ENCODE measurements at places on chromosomes 5 and 9.

- DNase-seq, result no peak
These were observed 60.0 kb downstream of the CSNK1G3 start for GRCh38 chr5:123571927-123572326.

DNA sequence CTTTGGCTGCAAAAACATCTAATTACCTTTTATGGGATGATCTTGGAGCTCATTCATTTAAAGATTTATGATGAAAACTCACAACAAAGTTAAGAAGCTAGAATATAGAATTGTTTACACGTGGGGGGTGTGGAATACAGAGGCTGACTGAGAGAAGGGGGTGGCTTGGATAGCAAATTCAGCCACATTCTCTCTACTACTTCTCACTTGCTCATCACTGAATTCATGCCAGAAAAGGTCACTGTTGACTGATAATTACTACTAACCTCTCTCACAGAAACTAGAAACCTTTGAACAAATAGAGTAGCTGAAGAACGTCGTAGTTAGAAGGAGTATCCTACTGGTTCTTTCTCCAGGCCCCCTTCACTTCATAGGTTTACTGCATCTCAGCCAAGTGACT, 808.2 kb downstream of the BRINP1 start:
- no peak for DNase-seq

- no peak for DNase-seq
These were observed 72.8 kb downstream of the ERBIN start for GRCh38 chr5:65999061-65999723.

- DNase-seq, result peak; percentile 15
These were observed 306.7 kb downstream of the NR2F1-AS1 start for GRCh38 chr5:93274291-93274690.

DNA sequence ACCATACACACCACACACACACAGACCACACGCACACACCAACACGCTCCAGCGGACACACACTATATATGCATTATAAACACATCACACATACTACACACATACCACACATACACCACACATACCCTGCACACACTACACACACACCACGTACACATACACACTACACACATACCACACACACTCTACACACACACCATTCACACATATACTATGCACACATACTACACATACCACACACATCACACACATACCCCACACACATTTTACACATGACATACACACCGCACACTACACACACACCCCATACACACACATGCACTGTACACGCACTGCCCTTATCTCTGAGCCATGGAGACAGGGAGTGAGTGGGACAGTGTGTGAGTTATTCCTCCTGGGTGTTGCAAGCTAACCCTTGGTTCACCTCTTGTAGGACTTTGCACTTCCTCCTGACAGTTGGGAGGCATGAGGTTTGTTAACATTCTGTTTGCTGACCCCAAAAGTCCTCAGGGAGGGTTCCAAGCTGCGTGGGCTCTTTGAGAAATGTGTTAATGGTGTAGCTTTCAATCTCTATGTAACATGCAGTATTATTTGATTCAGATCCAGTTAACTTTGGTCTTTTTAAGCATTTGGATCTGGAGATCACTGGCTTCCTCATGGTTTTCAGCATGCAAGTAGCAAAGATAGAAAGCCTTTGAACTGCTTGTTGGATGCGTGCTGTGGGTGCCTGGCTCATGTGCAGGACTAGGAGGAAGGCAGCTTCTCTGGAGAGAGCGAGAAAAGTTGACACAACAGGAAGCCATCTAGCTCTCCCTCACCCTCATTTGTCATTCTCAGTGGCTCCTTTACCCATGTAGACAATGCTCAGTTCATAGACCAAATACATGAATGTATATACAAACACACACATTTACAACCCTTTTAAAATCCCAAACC, 13.7 kb downstream of the IL31RA start:
- DNase-seq, result no peak

DNA sequence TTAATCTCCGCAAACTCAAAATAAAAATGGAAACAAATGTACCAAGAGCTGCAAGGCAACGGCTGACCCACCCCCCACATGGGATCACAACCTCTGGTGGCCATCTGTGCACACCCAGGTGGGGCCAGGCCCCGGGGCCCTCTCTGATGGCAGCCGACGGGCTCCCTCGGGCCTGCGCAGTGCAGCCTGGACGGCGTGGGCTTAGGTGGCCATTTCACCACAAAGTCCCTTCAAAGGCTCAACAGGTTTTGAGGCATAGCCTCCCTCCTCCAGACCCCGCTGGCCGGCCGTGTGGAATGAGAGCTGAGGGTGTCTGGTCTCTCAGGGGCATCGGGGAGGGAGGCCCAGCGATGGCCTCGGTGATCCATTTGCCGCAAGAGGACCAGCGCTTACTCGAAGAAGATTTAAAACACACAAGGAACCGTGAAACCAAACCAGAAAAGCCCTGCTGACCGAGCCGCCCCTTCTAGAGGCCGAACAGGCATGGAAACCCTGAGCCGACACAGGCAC, 42.7 kb upstream of the CEP72 start:
- DNase-seq, result no peak

GRCh38 chr5:94268226-94268625, 350.2 kb downstream of the KIAA0825 start:
- DNase-seq, result no peak

- no peak for DNase-seq
These were observed 29.2 kb downstream of the FREM1 start for GRCh38 chr9:14881006-14881405.

- peak; percentile 28 for DNase-seq
These were observed 117.6 kb upstream of the ANKRD55 start for GRCh38 chr5:56350597-56351170.

DNA sequence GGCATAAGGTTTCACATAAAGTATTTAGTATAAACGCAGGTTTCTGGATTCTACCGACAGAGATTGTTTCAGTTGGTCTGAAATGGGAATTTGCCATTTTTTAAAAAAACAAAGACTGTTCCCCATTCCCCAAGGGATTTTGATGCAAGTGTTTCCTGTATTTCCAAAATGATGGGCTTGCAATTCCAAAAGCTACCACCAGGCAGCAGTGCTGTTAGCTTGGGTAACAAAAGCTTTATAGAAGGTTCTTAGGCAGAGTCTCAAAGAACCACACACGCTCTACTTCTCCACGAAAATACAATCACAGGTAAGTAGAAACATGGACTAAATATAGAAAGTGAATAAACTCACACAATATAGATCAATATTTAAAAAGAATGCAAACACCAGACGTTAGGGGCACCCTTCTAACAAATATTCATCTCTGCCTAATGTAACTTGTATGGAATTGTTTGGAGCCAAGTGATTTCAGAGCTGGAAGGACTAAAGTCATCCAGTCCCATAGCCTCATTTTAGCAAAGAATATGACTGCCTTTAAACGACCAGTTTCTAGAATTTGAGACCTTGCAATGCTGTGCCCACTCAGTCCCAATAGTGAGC, 154.3 kb downstream of the SPOCK1 start:
- peak; percentile 50 for DNase-seq

DNA sequence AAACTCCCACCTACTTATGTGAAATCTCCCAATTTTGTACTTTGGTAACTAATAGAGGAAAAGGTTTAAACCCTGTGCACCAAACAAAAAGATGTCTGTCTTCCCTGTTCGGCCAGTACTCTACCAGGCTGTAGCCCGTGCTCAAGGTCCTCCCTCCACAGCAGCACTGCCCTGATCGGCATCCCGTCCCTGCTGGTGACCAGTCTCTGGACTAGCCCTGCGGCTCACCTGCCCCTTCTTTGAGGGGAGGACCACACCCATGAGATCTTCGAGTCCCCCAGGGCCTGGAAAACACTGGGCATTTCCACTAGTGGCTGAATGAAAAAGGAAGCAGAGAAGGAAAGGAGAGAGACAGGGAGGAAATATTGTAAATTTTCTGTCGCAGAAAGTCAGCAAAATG, 2.8 kb downstream of the GFPT2 start:
- no peak for DNase-seq

GRCh38 chr9:129467004-129467588, 153.8 kb downstream of the C9orf50 start:
- no peak for DNase-seq

GRCh38 chr5:175847503-175847902, 23.9 kb upstream of the CPLX2 start:
- peak; percentile 74 for DNase-seq

DNA sequence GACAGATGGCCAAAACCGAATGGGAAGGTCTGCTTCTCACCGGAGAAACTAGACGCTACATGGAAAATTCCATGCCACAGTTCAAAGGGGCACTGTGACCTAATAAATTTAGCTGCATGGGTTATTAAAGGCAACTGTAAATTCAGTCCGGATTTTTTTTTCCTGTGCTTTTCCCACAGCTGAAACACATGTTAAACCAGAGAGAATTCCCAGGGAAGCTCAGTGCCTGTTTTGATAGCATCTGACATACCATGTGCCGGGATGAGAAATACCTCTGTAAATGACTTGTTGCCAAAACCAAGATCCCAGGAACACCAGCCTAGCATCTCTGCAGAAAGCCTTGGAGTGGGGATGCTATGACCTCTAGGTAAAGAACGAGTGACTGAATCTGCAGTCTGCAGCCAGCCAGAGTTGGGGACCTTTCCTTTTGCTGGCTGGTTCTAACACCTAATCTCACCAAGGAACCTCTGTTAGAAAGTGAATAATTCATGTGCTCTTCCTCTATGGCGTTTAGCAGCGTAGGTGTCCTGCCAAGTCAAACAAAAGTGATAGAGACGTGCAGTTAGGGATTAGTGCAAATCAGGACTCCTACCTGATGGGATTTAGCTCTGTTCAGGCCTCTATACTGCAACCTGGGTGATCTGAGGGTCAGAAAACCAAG, 77.9 kb downstream of the SLIT3 start:
- no peak for DNase-seq

- no peak for DNase-seq
These were observed 16.1 kb downstream of the LIFR start for GRCh38 chr5:38540314-38540713.

DNA sequence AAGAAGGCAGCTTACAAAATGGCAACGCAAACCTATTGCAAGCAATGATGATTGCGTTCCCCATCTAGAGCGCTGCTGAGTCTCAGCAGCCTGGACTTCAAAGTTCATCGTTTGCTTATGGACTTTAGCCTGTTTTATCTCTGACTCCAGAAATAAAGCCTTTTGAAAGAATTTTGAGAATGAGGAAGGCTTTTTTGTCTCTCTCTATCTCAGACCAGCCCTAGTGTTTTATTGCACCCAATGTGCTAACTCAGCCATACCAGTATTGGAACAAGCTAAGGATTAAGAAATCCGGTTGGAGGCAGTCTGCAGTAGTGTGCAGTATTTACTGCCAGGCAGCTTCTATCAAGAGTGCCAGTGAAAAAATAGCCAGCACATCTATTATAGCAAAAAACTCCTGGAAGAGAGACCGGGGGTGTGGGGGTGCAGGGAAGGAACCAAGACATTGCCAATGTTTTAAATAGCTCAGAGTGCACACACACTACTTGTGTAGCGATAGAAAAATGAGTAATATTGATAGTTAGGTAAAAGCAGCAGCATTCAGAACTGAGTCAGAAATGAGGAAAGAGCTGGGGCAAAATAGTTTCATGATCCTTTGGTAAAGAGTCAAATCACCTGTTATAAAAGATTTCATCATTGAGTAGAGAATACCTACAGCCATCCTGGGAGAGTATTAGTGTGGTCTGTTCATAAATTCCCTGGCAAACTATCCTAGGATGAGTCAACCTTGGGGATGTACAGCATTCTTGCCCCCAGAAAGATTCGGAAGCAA, 219.0 kb downstream of the ZNF608 start:
- no peak for DNase-seq

DNA sequence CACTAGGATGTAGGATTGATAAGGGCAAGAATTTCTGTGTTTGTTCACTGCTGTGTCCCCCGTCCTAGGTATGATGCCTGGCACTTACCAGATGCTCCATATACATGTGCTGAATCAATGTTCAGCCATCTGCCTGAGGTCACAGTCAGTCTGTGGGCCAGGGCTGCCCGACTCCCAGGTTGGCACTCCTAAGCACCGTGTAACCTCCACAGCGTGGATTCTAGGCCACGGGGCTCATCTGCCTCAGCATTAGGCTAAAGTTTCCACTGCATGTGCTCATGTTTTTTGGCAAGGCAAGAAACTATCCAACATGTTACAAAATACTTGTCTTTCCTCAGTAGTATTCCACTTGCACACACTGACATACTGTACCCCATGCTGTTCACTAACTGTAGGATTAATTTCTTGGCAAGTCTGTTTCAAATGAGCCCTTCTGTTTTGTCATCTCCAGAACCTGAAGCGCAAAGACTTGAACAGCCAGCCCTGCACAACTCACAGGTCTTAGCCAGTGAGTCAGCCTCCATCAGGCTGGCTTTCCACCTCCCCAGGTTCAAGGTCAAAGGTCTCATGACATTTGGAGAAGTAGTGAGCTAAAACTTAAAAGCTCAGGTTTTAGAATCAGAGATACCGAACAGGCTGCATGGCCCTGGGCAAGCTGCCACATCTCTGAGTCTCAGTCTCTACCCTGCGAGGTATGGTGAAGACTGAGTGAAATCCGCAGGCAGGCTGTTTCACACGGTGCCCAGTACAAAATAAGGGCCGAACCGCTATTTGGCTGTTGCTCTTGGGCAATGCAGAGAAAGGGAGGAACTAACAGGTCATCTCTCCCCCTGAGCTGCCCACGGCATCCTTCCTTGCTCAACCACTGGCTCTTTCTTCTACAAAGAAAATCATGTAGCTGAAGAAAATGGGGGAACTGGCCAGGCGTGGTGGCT, 7.2 kb downstream of the TOR1A start:
- DNase-seq, result no peak

DNA sequence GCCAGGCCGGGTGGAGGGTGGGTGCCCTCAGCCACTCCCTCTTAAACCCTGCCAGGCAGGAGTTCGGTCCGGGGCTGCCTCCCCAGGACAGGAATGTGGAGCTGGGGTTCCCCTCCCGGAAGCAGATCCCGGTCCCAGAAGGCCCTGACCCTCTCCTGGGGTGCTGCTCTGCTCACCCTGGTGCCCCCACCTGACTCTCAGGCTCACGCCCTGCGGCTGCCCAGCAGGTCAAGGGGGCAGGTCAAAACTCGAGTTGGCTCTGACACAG, 3.7 kb upstream of the NRARP start:
- DNase-seq, result no peak

GRCh38 chr5:137248527-137248926, 250.6 kb downstream of the SPOCK1 start:
- no peak for DNase-seq

DNA sequence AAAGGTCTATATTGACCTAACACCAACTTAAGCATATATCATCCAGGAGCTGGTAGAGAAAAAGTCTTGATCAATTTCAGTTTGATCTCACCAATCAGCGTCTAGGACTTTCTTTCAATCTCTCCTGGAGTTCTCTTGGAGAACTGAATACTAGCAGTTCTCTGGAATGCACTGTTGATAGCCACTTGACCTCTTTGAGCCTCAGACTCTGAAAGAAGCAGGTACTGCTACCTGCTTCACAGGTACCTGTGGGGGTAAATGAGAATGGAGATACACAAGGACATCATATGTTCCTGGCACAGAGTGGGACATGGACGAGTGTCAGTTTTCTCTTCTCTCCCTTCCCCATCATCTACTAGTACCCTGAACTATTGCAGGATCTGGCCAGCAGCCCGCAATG, 16.0 kb downstream of the CMYA5 start:
- no peak for DNase-seq
